ENCODE measurements at places on chromosomes 6 and 20.
A peak's percentile ranks its signal among the peaks of the same experiment; 100 is the strongest.

- DNase-seq = peak; percentile 57
These were observed 18.3 kb upstream of the SHLD1 start for GRCh38 chr20:5731753-5732366.

GRCh38 chr6:134626589-134626988, 308.7 kb upstream of the SGK1 start:
- DNase-seq = no peak

GRCh38 chr20:43450841-43451799, 6.6 kb upstream of the SRSF6 start:
- no peak for DNase-seq

DNA sequence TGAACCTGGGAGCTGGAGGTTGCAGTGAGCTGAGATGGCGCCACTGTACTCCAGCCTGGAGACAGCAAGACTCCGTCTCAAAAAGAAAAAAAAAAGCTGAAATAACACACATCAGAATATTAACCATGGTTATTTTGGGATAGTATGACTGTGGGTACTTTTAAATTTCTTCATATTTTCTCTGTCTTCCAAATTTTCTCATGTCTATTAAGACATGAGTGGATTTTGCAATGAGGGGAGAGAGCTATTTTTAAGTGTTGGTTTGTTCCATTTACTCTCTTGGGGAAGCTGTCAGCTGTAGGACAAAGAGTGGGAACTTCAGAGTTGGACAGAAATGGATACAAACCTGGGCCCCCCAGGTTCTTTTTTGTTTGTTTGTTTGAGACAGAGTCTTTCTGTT, 10.3 kb downstream of the ADISSP start:
- DNase-seq = no peak

DNA sequence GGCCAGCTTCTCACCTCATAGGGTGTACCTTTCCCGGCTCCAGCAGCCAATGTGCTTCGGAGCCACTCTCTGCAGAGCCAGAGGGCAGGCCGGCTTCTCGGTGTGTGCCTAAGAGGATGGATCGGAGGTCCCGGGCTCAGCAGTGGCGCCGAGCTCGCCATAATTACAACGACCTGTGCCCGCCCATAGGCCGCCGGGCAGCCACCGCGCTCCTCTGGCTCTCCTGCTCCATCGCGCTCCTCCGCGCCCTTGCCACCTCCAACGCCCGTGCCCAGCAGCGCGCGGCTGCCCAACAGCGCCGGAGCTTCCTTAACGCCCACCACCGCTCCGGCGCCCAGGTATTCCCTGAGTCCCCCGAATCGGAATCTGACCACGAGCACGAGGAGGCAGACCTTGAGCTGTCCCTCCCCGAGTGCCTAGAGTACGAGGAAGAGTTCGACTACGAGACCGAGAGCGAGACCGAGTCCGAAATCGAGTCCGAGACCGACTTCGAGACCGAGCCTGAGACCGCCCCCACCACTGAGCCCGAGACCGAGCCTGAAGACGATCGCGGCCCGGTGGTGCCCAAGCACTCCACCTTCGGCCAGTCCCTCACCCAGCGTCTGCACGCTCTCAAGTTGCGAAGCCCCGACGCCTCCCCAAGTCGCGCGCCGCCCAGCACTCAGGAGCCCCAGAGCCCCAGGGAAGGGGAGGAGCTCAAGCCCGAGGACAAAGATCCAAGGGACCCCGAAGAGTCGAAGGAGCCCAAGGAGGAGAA, 10.5 kb downstream of the GNAS-AS1 start:
- DNase-seq = no peak

DNA sequence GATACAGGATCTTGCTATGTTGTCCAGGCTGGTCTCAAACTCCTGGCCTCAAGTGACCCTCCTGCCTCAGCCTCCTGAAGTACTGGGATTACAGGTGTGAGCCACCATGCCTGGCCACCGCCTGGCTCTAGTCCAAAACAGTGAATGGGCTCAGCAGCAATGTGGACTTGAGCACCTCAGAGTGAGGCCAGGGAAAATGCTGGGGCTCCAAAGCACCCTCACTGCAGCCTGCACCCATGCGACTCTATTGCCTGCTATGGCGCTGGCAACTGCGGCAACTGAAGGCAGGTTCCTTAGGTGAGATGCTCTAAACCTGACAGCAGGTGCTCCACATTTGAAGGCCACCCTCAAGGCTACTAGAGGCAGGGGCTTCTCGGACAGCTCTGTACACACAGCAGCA, 26.5 kb downstream of the MAP1LC3A start:
- DNase-seq = no peak

DNA sequence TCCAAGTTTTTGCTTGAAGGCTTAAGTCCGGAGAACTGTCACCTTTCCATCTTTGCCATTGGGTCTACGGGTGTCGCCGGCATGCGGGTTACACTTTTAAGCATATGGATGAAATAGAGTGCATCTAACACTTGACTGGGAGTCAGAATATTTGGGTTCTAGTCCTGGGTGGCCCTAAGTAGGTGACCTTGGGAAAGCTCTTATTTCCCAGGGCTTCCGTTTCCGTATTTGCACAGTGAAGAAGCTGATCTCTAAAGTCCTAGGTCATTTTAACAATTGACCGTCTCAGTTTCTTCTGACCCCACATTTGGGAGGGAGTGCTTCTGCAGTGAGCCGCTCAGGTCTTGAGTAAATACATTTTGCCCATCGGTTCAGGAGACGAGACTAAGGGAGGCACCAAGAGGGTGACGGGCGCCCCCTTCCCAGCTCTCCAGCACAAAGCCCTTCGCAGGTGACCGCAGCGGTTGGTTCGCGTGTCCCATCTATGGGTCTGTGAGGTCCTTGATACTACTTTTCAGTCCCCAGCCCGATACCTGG, 651 bp upstream of the BLTP3A start:
- peak; percentile 69 for DNase-seq

GRCh38 chr20:50338479-50339391, 148.1 kb downstream of the CEBPB start:
- DNase-seq = no peak
